MG63 (cell line): ENCODE measurements at places on chromosomes 12 and 14.

- DNase-seq, result no peak
Measured at GRCh38 chr12:127060933-127061332, 1206.0 kb upstream of the TMEM132C start.

DNA sequence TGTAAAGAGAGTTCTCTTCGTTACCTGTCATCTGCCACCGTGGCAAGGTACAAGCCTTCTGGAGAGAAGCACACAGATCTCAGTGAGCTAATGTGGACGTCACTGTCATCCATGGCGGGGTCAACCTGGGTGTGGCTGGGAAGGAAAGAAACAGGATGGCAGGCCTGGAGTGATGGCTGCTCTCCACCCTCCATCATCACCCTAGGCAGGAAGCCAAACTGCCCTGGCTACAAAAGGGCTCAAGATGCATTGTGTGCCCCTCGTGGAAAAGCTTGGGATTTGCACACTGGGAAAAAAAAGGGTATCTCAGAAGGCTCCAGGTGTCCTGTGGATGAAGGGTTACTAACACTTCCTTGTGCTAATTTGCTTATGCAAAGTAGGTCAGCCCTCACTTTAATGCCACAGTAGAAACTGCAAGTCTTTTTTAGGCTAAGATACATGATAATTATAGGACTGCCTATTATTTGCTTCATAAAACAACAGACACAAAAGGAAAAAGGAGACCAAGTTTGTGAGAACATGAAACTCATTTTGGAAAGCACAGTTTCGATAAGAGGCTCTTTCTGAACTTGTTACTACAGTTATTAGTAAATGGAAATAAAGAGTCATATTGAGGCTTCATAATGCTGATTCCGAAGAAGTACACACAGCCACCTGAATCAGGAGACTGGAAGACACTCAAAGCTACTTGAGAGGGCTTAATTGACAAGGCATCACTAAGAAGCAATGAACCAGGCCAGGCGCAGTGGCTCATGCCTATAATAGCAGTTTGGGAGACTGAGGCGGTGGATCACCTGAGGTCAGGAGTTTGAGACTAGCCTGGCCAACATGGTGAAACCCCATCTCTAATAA lies 18.9 kb downstream of the RFC5 start:
- DNase-seq, result peak; percentile 64

- peak; percentile 37 for DNase-seq
Measured at GRCh38 chr14:67240168-67240932, 885 bp upstream of the PALS1 start.

- no peak for DNase-seq
Measured at GRCh38 chr12:126147321-126147720, 1082.1 kb downstream of the AACS start.

DNA sequence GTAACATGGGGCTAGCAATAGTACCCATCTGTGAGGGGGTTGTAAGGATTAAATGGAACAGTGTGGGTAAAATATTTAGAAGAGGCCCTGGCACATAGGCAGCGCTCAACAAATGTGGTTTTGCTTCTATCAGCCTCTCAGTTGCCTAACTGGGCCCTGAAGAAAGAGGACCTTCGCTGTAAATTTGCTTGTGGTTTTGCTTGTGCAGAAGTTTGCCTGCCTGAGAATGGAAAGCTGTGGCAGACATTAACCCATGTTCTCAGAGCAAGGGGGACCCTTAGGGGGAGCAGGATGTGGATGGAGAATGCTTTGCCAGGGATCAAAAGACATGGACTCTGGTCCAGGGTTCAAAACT lies 160.1 kb downstream of the BRMS1L start:
- DNase-seq, result no peak

GRCh38 chr12:119151445-119152026 lies 27.2 kb upstream of the HSPB8 start:
- DNase-seq, result no peak

GRCh38 chr14:56995010-56995409 lies 184.7 kb upstream of the OTX2 start:
- DNase-seq, result no peak

GRCh38 chr12:89576572-89577220 lies 50.8 kb upstream of the POC1B start:
- no peak for DNase-seq

DNA sequence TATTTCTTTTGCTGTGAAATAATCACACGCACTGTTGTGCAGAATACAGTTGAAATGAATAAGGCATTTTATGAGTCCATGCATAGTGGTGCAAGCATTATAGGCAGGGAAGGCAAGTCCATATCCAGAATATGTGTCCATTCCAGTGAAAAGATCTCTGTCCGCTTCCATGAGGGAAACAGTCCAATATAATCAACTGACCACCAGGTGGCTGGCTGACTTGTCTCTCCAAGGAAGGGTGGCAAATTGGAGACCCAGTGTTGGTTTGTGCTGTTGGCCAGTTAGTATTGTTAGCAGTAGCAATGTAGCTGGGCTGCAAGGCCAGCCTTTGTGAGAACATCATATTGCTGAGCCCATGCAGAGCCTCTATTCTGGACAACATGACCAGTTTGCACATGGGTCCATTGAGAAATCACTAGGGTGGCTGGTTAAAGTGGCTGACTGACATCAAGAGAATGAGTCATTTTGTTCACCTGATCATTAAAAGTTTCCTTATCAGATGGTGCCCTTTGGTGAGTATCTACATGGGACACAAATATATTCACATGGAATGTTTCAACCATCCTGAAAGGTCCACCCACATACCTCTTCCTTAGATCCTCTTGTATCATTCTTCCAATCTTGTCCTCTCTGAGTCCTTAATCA lies 17.3 kb upstream of the YAF2 start:
- DNase-seq, result no peak

DNA sequence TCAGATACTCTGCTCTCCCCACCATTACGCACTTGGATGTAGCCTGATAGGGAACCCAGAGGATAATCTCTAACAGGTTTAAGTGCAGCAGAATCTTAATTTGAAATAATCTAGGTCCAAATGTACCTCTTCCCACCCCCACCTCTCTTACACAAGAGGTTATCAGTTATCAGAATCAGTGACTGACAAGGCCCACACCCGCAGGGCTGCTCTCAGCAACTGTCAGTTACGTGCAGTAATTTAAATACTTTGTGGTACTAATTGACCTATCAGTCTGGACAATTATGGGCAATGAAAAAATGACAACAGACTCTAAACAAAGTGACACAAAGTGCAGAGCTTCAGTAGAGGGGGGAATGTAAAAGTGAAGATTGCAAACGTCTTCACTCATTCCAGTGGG lies 74.0 kb downstream of the CLIP1 start:
- no peak for DNase-seq

DNA sequence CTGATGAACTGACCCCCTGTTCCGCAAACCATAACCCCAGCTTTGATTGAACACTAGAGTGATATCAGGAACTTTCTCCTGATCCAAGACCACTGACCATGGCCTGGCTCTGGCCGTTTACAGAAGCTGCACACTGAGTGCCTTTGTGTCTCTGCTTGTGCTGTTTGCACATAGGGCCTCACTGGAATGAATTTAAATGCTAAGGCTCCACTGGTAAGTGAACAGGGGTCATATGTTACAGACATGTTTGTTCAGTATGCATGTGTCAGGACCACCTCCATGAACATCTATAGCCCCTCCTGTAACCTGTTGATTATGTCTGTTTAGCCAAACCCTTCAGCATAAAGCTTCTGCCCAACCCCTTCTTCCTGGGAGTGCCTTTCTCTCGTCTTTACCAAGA lies 1239.8 kb downstream of the TMEM121 start:
- no peak for DNase-seq

DNA sequence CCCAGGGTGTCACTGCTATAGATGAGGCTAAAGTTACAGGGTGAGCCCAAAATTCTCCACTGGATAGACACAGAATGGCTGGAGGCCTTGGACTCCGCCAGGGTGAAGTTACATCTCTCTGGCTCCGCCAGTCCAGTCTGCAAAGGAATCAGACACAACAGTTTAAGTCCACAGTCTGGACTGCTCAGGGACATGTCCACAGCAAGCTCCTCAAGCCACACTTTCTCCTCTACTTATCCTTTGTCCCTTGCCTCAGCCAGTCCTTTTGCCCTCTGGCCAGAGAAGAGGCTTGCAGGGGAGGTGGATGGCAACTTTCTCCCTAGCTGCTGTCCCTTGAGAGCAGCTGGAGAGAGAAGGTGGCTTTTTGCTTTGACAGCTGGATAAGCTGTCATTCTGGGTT lies 28.0 kb downstream of the PTPRB start:
- no peak for DNase-seq

GRCh38 chr14:55889124-55889523 lies 229.1 kb upstream of the PELI2 start:
- no peak for DNase-seq

GRCh38 chr14:79325557-79325956 lies 885.7 kb downstream of the DIO2 start:
- DNase-seq, result no peak

GRCh38 chr14:67963960-67964812 lies 144.6 kb downstream of the RAD51B start:
- no peak for DNase-seq

GRCh38 chr12:52781399-52782082 lies 4.4 kb upstream of the KRT76 start:
- no peak for DNase-seq

DNA sequence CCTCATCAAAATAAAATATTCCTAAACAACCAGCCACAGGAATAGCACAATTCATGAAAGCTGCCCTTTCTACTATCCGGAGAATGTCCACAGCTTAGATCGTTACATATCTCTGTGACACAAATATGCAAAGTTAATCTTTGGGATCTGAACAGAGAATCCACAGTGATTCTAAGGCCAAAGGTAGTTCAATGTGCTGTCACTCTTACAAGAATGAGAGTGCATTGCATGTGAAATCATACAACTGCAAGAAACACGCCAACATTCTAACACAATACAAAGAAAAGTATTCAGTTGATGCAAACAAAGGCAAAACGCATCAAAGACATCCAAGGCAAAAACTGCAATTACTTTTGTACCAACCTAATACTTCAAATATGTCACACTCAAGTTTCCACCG lies 60.4 kb downstream of the KSR2 start:
- DNase-seq, result no peak

GRCh38 chr12:106179086-106179485 lies 40.3 kb upstream of the NUAK1 start:
- DNase-seq, result no peak

DNA sequence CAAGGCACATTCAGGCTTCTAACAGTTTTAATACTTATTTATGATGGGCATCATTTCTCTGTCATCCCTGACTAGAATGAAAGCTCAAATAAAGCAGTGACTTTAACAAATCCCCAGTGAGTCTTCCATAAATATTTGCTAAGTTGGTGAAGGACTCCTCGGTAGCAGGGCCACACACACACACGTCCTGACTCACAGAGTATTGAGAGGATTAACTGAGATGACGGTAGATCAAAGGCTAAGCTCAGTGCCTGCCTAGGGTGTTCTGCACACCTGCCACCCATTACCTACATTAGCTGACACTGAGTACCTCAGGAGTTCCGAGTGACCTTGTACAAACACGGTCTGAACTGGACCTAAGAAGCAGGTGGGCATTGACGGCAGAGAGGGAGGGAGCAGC lies 197.3 kb upstream of the SFSWAP start:
- no peak for DNase-seq

DNA sequence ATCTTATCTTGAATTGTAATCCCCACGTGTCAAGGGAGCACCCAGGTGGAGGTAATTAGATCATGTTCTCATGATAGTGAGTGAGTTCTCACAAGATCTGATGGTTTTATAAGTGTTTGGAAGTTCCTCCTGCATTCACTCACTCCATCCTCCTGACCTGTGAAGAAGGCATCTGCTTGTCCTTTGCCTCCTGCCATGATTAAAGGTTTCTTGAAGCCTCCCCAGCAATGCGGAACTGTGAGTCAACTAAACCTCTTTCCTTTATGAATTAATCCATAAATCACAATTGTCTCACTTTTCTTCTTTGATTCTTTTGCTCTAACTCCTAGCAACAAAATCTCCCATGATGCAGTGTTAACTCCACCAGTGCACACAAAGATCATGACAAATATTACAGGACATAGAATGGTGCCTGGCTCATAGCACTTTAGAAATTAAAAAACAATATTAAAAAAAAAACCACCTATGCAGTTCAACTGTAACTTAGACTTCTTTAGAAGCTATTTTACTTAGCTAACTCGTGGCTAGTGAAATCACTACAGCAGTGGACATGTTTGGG lies 37.6 kb upstream of the MGAT4C start:
- DNase-seq, result no peak

DNA sequence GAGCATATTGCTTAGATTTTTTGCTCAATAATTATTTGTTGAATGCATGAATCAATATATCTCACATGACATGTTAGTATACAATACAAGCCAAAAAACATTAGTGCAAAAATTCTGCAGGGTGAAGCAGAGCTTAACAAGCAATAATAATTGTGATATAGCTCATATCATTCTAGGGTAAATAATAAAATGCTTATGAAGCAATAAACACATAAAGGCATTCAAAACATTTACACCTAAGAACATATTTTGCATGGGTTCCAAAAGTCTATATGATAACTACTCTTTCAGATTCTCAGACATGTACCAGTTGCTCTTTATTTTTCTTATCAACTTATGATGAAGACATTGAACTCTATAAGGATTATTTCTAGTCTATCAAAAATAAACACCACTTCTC lies 886.2 kb downstream of the TRHDE start:
- DNase-seq, result no peak

GRCh38 chr14:105021656-105022275 lies 883 bp upstream of the CDCA4 start:
- peak; percentile 30 for DNase-seq

DNA sequence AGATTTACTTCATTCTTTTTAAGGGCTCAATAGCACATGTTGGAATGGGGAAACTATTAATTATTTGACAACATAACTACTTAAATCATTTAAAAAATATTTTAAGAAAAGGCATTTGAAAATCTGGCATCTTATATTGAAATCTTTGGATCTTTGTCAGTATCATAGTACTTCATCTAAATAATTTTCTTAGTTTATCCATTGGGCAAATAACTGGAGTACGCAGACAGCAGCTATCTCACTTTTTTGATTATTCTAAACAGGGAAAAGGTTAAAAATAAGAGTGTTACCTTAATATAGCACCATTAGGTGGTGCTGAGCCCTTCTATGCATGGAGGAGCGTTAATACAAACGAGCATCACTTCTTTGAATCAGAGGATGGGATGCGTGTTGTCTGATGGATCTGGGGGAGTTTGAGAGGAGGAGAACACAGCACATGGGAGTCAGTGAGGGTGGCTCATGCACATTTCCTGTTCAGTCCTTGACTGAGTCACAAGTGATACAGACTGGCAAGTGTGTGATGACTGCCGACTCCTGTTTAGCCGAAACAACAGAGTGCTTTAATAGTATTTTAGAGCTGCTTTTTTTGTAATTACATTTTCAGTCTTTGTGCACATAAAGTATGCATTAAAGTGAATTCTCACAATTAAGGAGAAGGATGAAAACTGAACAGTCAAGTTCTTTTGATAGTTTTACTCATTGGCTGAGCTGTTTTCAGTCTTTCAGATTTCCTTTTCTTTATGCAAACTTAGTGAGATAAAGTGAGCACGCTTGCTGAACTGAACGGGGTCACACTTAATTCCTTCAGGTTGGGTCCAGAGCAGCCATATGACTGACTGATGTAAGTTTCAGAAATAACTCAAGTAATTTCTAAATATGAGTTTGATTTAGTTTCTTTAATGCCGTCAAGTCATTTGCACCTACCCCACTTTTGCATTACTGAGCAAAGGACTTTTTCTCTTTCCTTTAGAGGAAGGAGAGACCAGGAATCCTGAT lies 92.7 kb downstream of the DIP2B start:
- peak; percentile 49 for DNase-seq

GRCh38 chr14:75422169-75422568 lies 5.7 kb upstream of the JDP2 start:
- peak; percentile 66 for DNase-seq

GRCh38 chr14:35821564-35822411 lies 4.3 kb upstream of the BRMS1L start:
- DNase-seq, result no peak
